ENCODE measurements at places on chromosomes 12 and 14. TPM values are rescaled to one million over a fixed set of nuclear protein-coding genes. Genes with fewer than 3 reads are reported as not detected.

Gene SLC10A1
- 0.16 TPM for polyA plus RNA-seq

Gene ASCL1
- not detected for polyA plus RNA-seq

Gene PTPN21
- not detected for polyA plus RNA-seq

Gene CELA1
- not detected for polyA plus RNA-seq

Gene GPR137C
- polyA plus RNA-seq, result not detected

Gene GLIPR1L1
- polyA plus RNA-seq, result not detected

GRCh38 chr12:93468008-93468371 lies 676 bp downstream of the MRPL42 start:
- no peak for DNase-seq
- peak overlapping the region; percentile 98 for H3K27ac ChIP-seq
- peaks cover 10% of the 10 kb centered on the region for H3K36me3 ChIP-seq
- H3K4me3 ChIP-seq, result peak overlapping the region; percentile 90

DNA sequence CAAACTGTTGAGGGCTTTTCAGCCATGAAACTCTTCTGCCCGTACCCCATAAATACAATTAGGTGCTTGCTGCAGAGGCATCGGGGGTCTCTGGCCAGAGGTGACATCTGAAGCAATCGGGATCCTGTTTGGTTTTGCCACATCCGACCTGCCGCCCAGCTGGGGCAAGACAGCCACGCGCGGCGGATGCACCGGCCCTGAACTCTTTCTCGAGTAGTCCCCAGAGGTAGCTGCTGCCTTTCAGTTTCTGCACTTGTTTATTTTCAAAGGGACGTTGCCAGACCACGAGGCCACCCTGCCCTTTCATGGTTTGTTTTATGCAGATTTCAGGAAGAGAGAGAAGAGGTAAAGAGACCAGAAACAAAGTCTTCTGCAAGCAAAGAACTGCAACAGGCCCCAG lies 10.6 kb upstream of the MLXIP start:
- no peaks in the 10 kb centered on the region for H3K36me3 ChIP-seq
- peak overlapping the region; percentile 84 for H3K4me3 ChIP-seq
- H3K27ac ChIP-seq, result peak overlapping the region; percentile 65
- H3K27me3 ChIP-seq, result no peaks in the 10 kb centered on the region

GRCh38 chr12:66059666-66060065 lies 70.9 kb downstream of the LLPH start:
- peaks cover 9% of the 10 kb centered on the region for H3K27me3 ChIP-seq
- H3K27ac ChIP-seq, result no peak overlapping the region
- no peaks in the 10 kb centered on the region for H3K4me1 ChIP-seq
- no peak for DNase-seq

GRCh38 chr12:63396135-63396534 lies 245.1 kb upstream of the AVPR1A start:
- H3K4me3 ChIP-seq, result no peak overlapping the region
- H3K27me3 ChIP-seq, result no peaks in the 10 kb centered on the region
- no peaks in the 10 kb centered on the region for H3K36me3 ChIP-seq
- no peaks in the 10 kb centered on the region for H3K4me1 ChIP-seq

DNA sequence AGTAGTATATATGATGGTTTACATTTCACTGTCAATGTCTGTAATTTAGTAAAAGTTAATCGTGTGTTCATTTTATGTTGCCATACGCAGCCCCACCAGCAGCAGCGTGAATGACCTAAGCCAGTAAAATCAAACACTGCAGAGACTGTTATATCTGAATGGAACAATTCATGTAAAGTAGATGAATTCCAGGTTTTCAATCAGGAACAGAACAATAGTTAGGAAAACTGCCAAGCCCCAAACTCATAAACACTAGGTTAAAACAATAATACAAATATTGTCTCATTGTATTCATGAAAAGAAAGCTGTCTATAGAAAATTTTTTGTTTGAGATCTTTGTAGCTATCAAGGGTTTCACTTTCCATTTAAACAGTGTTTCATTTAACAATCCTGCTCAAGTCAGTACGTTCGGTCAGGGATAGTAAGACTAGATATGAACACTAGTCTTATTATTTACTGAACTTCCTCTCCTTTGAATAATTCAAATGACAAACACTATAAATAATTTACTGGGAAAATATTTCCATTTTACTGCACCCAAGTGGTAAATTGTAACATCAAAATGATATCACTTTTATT lies 256.8 kb upstream of the FLRT2 start:
- no peaks in the 10 kb centered on the region for H3K27me3 ChIP-seq
- H3K27ac ChIP-seq, result no peak overlapping the region
- no peaks in the 10 kb centered on the region for H3K36me3 ChIP-seq
- H3K4me1 ChIP-seq, result no peaks in the 10 kb centered on the region
- no peak for DNase-seq

- no peaks in the 10 kb centered on the region for H3K36me3 ChIP-seq
These were observed at the start of gene INF2 for GRCh38 chr14:104689109-104689880. TSS of gene INF2 (plus strand) at chr14:104689618. CDS start at chr14:104701366, 11,748 bp downstream.

GRCh38 chr14:96038920-96039632 lies at the start of gene C14orf132:
TSS of gene C14orf132 (plus strand) at chr14:96039362. CDS start at chr14:96039501, 139 bp downstream.
- H3K27me3 ChIP-seq, result peaks cover 49% of the 10 kb centered on the region
- peaks cover 21% of the 10 kb centered on the region for H3K4me1 ChIP-seq
- peak within 1 kb of the TSS; percentile 92 for H3K4me3 ChIP-seq
- peak; percentile 24 for DNase-seq

DNA sequence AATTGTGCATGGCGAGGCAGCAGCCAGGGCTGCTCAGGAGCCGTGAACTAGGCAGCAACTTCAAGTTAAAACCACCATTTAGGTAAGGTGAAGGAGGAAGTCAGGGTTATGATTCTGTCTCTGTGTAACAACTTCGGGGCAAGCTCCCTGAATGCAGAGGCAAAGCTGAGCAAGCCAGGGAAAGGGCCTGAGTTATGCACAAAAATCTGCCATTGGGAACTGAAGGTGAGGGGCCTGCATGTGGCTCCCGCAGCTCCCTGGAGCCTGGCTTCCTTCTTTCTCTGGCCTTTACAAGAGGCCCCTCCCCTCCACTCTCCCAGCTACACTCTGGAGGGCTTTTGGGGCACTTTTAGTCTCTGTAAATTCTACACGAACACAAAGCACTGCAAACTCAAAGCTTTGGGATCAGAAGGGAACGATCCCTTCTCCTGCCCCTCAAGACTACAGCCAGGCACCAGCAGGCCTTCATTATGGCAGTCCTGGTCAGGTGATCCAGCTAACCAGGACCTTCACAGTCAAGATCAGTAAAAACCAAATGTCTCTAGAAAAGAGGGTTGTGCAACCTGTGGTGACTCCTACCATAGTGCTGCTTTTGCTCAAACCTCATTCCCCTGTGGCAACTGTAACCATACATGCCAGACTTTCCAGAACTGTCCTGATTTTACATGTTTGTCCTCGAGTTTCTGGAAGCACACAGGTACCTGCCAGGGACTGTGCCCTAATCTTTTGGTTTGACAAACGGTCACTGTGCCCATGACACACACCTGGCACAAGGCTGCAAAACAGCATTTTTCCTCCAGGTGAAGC lies 67.2 kb upstream of the PTGR2 start:
- DNase-seq, result no peak
- H3K4me3 ChIP-seq, result peak overlapping the region; percentile 91
- H3K36me3 ChIP-seq, result no peaks in the 10 kb centered on the region
- no peaks in the 10 kb centered on the region for H3K27me3 ChIP-seq

- no peak overlapping the region for H3K4me3 ChIP-seq
- H3K27me3 ChIP-seq, result peaks cover 51% of the 10 kb centered on the region
These were observed 26.1 kb upstream of the ANP32D start for GRCh38 chr12:48446161-48446776.

DNA sequence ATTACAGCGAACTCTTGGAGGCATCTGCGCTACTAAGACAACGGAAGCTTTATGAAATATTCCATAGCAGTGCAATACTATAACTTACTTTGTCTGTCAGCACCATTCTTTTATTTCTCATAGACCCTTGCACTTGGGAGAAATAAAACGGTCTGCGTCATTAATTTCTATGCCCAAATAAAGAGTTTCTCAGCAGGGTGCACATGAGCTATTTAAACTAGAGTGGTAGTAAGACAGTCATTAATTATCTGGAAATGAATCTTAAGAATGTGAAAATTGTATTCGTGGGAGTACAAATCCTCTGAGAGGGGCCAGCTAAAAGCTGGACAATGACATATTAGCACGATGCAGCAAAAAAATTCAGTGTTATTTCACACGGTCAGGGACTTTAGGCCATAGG lies 903.4 kb upstream of the FOXG1 start:
- DNase-seq, result no peak
- no peak overlapping the region for H3K27ac ChIP-seq
- H3K4me3 ChIP-seq, result no peak overlapping the region

DNA sequence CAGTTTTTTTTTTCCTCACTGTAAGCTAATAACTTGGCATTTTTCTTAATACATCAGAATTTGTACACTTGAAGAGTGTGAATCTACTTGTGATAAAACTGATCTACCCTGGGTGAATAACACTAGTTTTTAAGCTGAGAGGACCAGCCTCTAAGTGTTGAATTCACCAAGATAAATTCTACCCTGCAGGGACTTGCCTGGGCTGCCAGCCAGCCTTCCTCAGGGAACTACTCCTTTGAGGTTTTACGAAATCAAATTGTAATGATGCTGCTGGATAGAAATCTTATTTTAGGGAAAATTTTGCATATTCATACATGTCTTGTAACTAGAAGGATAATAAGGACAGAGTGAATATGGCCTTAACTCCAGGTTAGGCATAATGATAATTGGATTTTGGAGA lies 1.9 kb downstream of the MED21 start:
- H3K36me3 ChIP-seq, result peaks cover 22% of the 10 kb centered on the region
- H3K4me3 ChIP-seq, result peak overlapping the region; percentile 49
- no peaks in the 10 kb centered on the region for H3K27me3 ChIP-seq
- H3K27ac ChIP-seq, result no peak overlapping the region
- DNase-seq, result no peak
- H3K4me1 ChIP-seq, result peaks cover 32% of the 10 kb centered on the region

- peaks cover 49% of the 10 kb centered on the region for H3K4me1 ChIP-seq
- H3K27ac ChIP-seq, result no peak overlapping the region
- H3K4me3 ChIP-seq, result no peak overlapping the region
- H3K36me3 ChIP-seq, result peaks cover 6% of the 10 kb centered on the region
These were observed 108.1 kb downstream of the DENND5B start for GRCh38 chr12:31482816-31483215.

DNA sequence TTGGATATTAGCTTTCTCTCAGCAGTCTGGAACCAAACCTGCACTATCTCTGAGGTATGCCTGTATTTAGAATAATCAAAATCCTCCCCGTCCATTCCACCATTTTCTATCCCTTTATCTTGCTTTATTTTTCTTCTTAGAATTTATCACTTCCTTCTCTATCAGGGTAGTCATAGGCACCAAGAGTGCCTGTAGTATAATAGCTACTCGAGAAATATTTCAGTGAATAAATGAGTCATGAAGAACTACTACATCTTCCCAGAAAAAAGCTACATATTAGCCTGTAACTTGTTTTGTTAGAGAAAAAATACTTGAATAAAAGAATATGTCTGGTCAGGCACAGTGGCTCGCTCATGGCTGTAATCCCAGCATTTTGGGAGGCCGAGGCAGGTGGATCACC lies 4.3 kb downstream of the SLC2A14 start:
- DNase-seq, result no peak
- H3K36me3 ChIP-seq, result no peaks in the 10 kb centered on the region
- H3K4me3 ChIP-seq, result no peak overlapping the region
- peaks cover 6% of the 10 kb centered on the region for H3K4me1 ChIP-seq
- no peak overlapping the region for H3K27ac ChIP-seq

DNA sequence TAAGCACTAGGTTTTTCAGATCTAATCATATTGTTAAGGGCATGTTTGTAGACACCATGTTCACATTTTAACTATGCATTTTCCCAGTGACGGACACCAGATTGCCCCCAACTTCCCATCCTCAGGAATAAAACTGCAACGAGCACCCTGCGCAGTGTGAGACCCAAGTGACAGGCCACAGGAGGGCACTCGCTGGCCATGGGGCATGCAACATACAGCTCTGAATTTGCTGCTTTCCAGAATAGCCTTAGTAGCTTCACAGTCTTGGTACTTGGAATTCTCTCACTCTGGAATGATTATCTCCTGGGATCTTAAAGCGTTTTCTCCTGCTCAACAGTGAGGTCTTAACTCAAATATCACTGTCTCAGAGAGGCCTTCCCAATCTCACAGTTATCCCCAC lies 972 bp upstream of the DDX47 start:
- H3K27ac ChIP-seq, result no peak overlapping the region
- H3K4me3 ChIP-seq, result peak overlapping the region; percentile 73
- DNase-seq, result no peak
- H3K4me1 ChIP-seq, result peaks cover 69% of the 10 kb centered on the region
- peaks cover 9% of the 10 kb centered on the region for H3K36me3 ChIP-seq
- H3K27me3 ChIP-seq, result no peaks in the 10 kb centered on the region

GRCh38 chr12:76784600-76785051 lies 20.7 kb downstream of the ZDHHC17 start:
- peaks cover 20% of the 10 kb centered on the region for H3K36me3 ChIP-seq
- no peak for DNase-seq
- no peak overlapping the region for H3K27ac ChIP-seq

DNA sequence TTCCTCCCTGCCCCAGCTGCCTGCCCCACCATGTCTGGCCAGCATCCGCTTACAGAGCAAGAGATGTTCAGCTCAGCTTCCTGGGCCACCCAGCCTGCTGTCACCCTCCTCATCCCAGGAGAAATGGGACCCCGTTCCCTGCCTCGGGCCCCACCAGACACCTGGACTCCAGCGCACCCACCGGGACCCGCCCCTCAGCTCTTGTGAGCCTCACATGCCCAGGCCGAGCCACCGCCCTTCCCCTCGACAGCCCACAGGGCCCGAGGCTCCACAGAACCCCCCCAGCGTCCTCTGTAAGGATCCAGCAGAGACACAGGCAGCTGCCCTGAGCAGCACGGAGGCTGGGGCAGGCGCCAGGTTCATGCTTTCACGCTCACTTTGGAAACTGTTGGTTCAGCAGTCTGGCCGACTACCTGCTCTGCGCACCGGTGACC lies 18.4 kb upstream of the C14orf180 start:
- no peak overlapping the region for H3K4me3 ChIP-seq
- H3K36me3 ChIP-seq, result no peaks in the 10 kb centered on the region
- peaks cover 5% of the 10 kb centered on the region for H3K4me1 ChIP-seq
- no peak overlapping the region for H3K27ac ChIP-seq
- H3K27me3 ChIP-seq, result peaks cover 3% of the 10 kb centered on the region

DNA sequence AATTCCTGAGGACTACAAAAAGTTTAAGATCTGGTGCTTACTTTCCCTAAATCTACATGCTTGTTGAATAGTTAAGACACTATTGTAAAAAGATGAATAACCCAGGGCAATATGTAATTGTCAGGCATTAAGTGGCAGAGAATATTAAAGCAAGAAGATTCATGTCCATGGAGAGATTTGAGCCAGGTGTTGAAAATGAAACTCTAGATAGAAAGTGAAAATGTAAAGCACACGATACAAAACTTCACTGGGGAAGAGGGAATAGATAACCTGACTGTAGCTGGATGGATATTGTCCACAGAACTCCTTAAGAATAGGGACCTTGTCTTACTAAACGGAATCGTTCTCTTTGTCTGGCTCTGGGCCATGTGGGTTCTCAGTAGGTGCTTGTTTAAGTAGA lies 5.0 kb downstream of the CAND1 start:
- H3K27ac ChIP-seq, result peak overlapping the region; percentile 64
- DNase-seq, result no peak
- H3K4me1 ChIP-seq, result peaks cover 58% of the 10 kb centered on the region

- peak overlapping the region; percentile 65 for H3K4me3 ChIP-seq
- no peaks in the 10 kb centered on the region for H3K36me3 ChIP-seq
- no peak overlapping the region for H3K27ac ChIP-seq
- peaks cover 6% of the 10 kb centered on the region for H3K27me3 ChIP-seq
These were observed 48.5 kb downstream of the ADGRD1 start for GRCh38 chr12:131002216-131002631.

- no peaks in the 10 kb centered on the region for H3K36me3 ChIP-seq
- peak overlapping the region; percentile 41 for H3K27ac ChIP-seq
- no peak for DNase-seq
- peaks cover 9% of the 10 kb centered on the region for H3K4me1 ChIP-seq
- H3K4me3 ChIP-seq, result no peak overlapping the region
- H3K27me3 ChIP-seq, result peaks cover 73% of the 10 kb centered on the region
These were observed 611 bp upstream of the SIX6 start for GRCh38 chr14:60508363-60508706.
